Tibial nerve (tissue), 4 donors: ENCODE measurements at places on chromosomes 4 and X. TPM values are rescaled to one million over a fixed set of nuclear protein-coding genes. Genes with fewer than 3 reads are reported as not detected.

The ZNF718 gene
- total RNA-seq = 9.0 TPM

The SPANXA2 gene
- not detected for total RNA-seq

The SNCA gene
- total RNA-seq = 84.3 TPM

The GLRA2 gene
- total RNA-seq = not detected

The MAGEB10 gene
- total RNA-seq = not detected

The ARHGAP4 gene
- 33.0 TPM for total RNA-seq

DNA sequence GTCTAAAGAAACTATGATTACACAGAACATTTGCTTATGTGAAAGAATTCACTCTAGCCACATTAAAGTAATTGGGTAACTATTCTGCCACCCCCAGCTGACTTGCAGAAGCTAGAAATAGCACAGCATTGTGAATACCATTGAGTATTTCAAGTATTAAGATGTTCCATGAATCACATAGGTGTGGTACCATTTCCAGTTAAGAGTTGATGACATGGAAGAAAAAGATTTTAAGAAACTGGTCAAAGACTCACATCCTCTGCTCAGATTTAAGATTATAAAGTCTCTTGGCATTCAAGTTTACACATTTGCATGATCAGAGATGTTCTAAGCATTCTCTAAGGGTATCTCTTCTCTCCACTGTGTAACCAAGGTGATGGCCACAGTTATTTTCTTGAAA, 287.5 kb downstream of the CAMK2D start:
- H3K27me3 ChIP-seq = no peaks in the 10 kb centered on the region
- DNase-seq = no peak
- H3K36me3 ChIP-seq = no peaks in the 10 kb centered on the region
- no peak overlapping the region for H3K27ac ChIP-seq
- no peak overlapping the region for H3K4me3 ChIP-seq

DNA sequence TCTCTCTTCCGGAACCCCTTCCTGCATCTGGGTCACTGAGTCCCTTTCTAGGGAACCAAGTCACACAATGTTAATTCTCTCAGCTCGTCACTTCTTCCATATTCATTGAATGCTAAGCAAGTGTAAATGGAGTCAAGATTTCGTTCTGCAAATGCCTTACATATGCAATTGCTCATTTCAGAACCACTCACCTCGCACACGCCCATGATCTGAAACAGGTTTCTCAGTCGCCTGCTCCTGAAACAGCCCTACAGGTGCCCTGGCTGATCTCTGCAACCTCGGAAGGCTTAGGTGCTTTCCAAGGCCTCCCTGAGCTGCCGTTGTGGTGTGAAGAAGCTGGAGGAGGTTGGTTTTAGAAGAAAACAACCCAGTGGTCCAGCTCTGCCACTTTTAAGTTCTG, 100.8 kb upstream of the MSX1 start:
- no peak overlapping the region for H3K4me3 ChIP-seq
- no peaks in the 10 kb centered on the region for H3K27me3 ChIP-seq
- H3K36me3 ChIP-seq = no peaks in the 10 kb centered on the region
- no peak for DNase-seq
- H3K4me1 ChIP-seq = no peaks in the 10 kb centered on the region

- no peak overlapping the region for H3K4me3 ChIP-seq
- H3K27ac ChIP-seq = peak overlapping the region; percentile 58
- peaks cover 5% of the 10 kb centered on the region for H3K4me1 ChIP-seq
- no peaks in the 10 kb centered on the region for H3K27me3 ChIP-seq
- H3K36me3 ChIP-seq = peaks cover 100% of the 10 kb centered on the region
Observed at GRCh38 chr4:772776-773175, 53.2 kb downstream of the CPLX1 start.

DNA sequence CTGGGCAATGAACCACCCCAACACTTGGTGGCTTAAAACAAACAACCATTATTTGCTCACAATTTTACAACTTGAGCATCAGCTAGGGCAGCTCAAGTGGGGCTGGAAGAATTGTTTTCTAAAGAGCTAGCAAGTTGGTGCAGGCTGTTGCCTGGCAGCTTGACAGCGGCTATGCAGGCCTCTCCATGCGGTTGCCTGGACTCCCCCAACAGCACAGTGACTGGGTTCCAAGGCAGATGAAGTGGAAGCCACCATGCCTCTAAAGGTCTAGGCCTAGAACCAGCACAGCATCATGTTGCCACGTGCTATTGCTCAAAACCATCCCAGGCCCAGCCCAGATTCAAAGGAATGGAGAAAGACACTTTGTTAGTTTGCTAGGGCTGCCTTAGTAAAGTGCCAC, 114.8 kb downstream of the BCOR start:
- no peaks in the 10 kb centered on the region for H3K36me3 ChIP-seq
- H3K4me1 ChIP-seq = no peaks in the 10 kb centered on the region
- no peak overlapping the region for H3K27ac ChIP-seq
- no peak overlapping the region for H3K4me3 ChIP-seq

DNA sequence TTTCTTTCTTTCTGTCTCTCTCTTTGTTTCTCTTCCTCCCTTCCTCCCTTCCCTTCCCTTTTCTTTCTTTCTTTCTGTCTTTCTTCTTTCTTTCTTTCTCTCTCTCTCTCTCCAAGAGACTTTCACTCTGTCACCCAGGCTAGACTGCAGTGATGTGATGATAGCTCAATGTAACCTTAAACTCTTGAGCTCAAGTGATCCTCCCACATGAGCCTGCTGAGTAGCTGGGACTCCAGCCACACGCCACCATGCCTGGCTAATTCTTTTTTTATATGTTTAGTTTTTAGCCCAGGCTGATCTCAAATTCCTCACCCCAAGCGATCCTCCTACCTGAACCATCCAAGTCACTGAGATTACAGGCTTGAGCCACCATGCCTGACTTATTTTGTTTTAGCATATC, 64.3 kb upstream of the EMCN start:
- H3K27ac ChIP-seq = no peak overlapping the region
- DNase-seq = no peak
- H3K36me3 ChIP-seq = no peaks in the 10 kb centered on the region
- H3K27me3 ChIP-seq = no peaks in the 10 kb centered on the region

GRCh38 chr4:126106658-126107057, 791.9 kb downstream of the FAT4 start:
- H3K27ac ChIP-seq = no peak overlapping the region
- H3K4me3 ChIP-seq = no peak overlapping the region
- no peaks in the 10 kb centered on the region for H3K4me1 ChIP-seq
- no peaks in the 10 kb centered on the region for H3K27me3 ChIP-seq

DNA sequence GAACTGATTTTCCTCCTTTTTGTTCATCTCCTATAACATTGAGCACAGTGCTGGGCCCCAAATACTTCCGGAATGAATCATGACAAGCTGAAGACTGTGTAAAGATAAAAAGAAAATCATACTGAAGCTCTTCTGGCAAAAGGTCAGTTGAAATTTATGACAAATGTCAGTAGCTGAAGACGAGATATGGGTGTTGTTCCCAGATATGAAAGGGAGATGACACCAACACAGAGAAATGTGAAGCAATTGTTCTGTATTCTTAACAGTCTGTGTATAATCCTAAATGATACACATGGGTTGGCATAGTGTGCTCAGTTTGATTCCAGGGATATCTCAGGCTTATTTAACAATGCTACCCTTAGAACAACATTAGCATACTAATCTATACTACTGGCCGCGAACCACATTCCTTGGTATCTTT, 170.5 kb upstream of the PITX2 start:
- H3K36me3 ChIP-seq = no peaks in the 10 kb centered on the region
- no peaks in the 10 kb centered on the region for H3K4me1 ChIP-seq
- H3K27me3 ChIP-seq = no peaks in the 10 kb centered on the region
- no peak for DNase-seq

DNA sequence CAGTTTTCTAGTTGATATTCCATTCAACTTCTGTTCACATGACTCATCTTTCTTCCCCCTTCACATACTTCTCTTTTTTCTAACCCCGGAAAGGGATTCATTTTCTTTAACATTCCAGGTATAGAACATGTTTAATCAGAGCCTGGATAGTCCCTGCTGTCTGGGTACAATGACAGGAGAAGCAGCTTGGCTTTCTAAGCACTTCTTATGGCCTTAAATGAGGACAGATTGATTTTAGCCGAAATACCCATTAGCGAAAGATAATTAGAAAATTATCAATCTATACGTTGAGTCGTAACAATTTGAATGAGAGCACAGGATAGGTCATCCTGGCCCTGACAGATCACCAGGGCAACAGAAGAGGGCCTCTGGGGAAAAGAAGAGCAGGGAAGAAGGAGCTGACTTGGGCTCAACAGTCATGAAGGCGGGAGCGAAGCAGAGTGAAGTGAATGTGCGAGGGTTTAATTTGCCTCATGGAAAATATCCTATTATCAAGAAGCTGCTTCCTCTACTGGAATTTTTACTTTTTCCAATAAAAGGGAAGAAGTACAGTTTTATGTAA, 62.2 kb downstream of the PPP1R2C start:
- no peak overlapping the region for H3K27ac ChIP-seq
- no peaks in the 10 kb centered on the region for H3K27me3 ChIP-seq
- no peak for DNase-seq
- no peak overlapping the region for H3K4me3 ChIP-seq

- DNase-seq = peak; percentile 45
- H3K4me1 ChIP-seq = peaks cover 35% of the 10 kb centered on the region
- H3K36me3 ChIP-seq = no peaks in the 10 kb centered on the region
- no peak overlapping the region for H3K27ac ChIP-seq
Observed at GRCh38 chr4:128574706-128575105, 234.8 kb upstream of the JADE1 start.

DNA sequence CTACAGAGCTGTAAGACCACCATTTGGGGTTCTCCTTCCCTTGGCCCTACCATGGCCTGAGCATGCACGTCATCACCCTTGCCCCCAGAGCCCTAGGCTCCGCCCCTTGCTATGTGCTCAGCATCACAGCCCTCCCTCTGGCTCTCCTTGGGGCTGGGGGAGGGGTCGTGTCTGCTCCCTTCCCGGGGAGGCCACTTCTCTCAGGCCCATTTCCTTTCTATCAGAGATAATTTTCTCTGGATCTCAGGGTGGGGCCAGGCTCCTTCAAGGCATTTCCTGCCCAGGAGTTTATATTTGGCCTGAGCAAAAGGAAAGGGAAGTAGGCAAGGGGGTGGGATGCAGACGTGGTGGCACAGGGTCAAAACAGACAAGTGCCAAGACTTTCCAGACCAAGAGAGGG, 55.9 kb downstream of the STARD8 start:
- H3K36me3 ChIP-seq = no peaks in the 10 kb centered on the region
- peaks cover 5% of the 10 kb centered on the region for H3K27me3 ChIP-seq
- H3K4me3 ChIP-seq = no peak overlapping the region

DNA sequence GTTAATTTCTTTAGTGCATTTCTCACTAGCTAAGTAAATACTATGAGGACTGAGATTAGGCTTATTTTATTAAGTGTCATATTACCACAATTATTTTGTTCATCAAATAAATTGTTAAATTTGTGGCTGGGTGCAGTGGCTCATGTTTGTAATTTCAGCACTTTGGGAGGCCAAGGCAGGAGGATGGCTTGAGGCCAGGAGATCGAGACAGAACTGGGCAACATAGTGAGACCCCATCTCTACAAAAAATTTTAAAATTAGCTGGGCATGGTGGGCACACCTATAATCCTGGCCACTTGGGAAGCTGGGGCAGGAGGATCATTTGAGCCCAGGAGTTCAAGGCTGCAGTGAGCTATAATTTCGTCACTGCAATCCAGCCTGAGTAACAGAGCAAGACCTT, 6.8 kb downstream of the SEC24D start:
- H3K4me1 ChIP-seq = peaks cover 4% of the 10 kb centered on the region
- H3K4me3 ChIP-seq = no peak overlapping the region
- H3K27ac ChIP-seq = no peak overlapping the region
- DNase-seq = no peak

DNA sequence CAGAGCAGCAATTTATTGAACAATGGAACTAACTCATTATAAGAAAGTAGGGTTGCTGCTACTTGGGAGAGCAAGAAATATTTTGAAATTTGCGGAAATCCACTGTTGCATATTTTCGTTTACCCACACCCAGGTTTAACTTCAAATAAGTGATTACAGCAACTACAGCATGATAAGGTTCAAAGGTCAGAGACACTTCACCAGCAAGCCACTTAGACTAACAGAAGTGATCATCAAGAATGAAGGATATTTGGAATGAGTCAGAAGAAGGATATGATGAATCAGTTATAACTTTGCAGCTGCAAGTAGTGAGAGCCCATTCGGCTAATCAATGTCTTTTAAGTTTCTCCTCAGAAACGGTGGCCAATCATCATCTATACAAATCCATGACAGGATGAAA, 199.3 kb downstream of the TMA16 start:
- no peaks in the 10 kb centered on the region for H3K4me1 ChIP-seq
- H3K4me3 ChIP-seq = no peak overlapping the region
- no peak for DNase-seq
- H3K27ac ChIP-seq = no peak overlapping the region
- H3K36me3 ChIP-seq = no peaks in the 10 kb centered on the region

DNA sequence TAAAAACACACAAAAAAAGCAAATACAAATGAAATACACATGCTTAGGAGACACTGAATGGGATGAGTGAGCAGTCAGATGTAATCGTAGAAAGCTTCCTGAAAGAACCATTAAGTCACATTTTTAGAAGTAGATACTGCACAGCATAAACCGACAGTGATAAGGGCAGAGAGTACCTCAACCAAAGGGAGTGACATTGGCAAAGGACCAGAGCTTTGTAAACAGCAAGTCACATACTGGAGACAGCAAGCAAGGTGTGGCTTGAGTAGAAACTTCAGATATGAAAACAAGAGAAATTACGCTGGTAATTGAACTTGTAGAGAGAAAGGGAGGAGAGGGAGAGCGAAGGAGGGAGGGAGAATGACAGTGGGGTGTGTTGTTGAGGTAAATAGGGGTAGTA, 92.0 kb downstream of the CHRDL1 start:
- H3K27ac ChIP-seq = no peak overlapping the region
- H3K4me3 ChIP-seq = no peak overlapping the region
- no peaks in the 10 kb centered on the region for H3K36me3 ChIP-seq
- no peaks in the 10 kb centered on the region for H3K4me1 ChIP-seq

DNA sequence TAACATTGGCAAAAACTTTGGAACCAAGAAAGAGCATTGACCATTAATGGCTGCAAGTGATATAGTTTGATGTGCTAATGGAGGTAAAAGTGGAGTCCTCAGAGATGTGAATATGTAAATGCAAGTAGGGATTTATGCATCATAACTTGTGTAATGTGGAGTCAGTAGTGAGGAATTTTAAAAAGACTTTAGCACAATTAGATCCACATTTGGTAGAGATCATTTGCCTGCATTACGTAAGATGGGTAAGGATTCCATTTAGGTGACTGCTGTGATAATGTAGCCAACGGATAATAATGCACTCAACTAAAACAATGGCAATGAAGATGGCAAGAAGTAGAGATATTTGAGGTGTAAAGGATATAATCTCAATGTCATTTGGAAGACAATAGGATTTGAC, 1128.4 kb downstream of the ADGRL3 start:
- no peak for DNase-seq
- no peaks in the 10 kb centered on the region for H3K27me3 ChIP-seq
- no peaks in the 10 kb centered on the region for H3K36me3 ChIP-seq
- H3K4me1 ChIP-seq = no peaks in the 10 kb centered on the region
- H3K4me3 ChIP-seq = no peak overlapping the region

GRCh38 chr4:42083816-42084215, 68.6 kb downstream of the BEND4 start:
- no peaks in the 10 kb centered on the region for H3K4me1 ChIP-seq
- H3K36me3 ChIP-seq = peaks cover 69% of the 10 kb centered on the region
- no peak overlapping the region for H3K4me3 ChIP-seq
- no peaks in the 10 kb centered on the region for H3K27me3 ChIP-seq
- no peak for DNase-seq

GRCh38 chr4:10114607-10115006, 2.0 kb downstream of the WDR1 start:
- H3K27me3 ChIP-seq = peaks cover 2% of the 10 kb centered on the region
- peaks cover 10% of the 10 kb centered on the region for H3K36me3 ChIP-seq
